Activated CD8-positive, alpha-beta memory T cell treated with anti-CD3 and anti-CD28 coated beads, Interleukin-2, amount 50 U/mL, for 4 hours (primary cell): ENCODE measurements at places on chromosomes 12 and 14.

DNA sequence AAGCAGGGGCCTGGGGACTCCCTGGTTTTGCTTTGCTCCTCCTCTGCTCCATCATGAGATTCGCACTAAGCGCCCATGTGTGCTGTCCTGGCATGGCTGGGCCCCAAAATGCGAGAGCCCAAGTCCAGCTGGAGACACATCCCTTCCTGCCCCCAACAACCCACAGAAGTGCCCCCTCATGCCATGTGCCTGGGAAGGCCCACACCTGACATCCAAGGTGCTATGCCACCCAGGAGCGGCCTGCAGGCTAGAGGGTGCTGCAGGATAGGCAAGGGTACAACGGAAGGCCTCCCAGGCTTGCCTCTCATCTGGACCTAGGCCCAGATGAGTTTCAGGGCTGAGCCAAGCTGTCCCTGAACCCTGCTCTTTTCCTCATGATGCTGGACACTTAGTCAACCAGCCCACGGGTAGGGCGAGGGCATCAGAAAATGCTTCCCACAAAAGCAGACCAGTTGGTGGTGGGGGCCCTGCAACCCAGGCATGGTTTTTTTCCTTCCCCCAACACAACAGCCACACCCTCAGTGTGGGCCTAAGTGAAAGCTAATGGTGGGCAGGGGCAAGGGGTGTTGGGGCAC, 13.2 kb upstream of the KRT80 start:
- no peak for DNase-seq

DNA sequence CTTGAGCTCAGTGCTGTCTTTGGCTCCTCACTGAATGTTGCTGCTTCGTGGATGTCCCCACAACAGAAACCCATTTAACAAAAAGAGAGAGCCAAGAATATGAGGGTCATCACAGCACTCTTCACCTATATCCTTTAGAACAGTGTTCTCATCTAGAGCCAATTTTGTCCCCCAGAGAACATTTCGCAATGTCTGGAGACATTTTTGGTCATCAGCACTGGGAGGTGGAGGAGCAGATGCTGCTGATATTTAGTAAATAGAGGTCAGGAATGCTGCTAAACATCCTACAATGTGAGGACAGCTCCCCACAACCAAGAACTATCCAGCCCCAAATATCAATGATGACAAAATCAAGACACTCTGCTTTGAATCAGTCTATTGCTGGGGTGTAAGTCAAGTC, 92.5 kb downstream of the BBS10 start:
- DNase-seq = no peak

DNA sequence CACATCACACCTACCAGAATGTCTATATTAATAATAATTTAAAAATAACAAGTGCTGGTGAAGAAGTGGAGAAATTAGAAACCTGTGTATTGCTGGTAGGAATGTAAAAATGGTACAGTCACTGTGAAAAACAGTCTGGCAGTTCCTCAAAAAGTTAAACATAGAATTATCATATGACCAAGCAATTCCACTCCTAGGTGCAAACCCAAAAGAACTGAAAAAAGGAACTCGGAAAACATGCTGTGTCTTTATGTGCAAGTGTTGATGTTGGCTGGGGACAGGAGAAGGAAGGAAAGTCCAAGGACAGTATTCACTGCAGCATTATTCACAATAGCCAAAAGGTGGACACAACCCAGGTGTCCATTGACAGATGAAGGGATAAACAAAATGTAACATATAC, 146.5 kb downstream of the TTC7B start:
- no peak for DNase-seq

- DNase-seq = no peak
Measured at GRCh38 chr14:62736048-62737043, 308.9 kb downstream of the KCNH5 start.

DNA sequence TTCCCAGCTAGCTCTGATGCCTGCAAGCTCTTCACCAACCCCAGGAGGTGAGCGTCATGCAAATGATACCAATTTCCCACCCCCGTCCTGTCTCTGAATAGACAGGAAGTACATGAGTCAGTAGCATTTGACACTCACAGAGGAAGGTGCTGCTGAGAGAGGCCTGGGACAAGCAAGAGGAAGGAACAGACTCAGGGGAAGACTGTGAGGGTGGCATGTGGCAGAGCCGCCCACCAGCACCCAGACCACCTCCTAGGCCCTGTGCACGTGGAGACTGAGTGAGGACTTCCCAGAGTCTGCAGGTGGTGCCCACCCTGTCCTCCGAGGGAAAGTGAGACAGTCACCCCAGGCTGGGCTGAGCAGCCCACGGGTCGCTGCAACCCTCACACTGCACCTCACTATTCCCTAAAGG, 199.5 kb upstream of the SFSWAP start:
- DNase-seq = peak; percentile 43

DNA sequence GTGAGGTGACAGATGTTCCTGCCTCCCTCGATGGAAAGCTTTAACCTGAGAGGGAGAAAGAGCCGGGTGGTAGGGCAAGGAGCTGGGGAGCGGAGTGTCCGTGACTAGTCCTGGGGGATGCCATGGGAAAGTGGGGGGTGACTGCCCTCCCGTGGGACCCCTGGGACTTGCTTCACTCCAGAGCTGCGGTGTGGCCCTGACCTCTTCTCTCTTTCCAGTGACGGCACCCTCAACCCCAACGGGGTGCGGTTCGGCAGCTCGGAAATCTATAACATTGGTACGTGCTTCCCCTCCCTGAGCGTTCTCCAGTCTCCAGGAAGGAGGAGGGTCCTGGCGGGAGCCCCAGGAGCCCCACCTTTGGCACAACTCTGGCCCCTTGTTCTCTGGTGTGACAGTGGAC, 69.3 kb downstream of the AACS start:
- no peak for DNase-seq

DNA sequence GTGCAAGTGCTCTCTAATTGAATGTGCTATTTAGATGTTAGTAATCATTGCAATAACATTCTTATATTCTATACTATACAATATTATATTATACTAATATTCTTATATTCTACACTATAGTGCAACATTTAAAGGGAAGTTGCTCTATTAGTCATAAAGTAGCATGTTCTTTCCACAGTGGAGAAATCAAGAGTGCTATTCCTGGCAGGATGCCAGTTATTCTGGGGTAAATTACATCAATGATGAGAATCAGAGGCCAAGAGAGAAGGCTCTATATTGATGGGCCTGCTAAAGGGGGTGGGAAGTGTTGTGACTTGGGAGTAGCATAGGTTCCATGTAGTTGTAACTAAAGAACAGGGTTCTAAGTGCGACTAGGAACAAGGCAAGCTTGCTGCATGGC, 121.5 kb downstream of the SLC15A5 start:
- DNase-seq = no peak

DNA sequence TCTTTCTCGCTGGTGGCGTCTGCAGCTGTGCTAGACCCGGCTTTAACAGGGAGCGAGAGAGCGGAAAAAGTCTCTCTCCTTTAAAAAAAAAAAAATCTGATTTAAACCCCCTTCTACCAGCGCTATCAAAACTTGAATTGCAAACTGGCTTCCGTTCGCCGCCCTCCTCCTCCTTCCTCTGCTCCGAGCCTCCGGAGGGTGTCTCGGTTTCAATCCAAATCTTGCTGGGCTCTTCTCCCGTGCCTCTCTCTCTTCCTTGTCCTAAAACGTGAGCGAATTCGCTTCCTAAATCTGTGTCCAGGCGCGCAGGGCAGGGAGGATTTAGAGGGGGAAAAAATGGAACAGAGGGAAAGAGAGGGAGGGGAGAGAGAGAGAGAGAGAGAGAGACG, 272 bp downstream of the TBX3 start:
- DNase-seq = no peak

DNA sequence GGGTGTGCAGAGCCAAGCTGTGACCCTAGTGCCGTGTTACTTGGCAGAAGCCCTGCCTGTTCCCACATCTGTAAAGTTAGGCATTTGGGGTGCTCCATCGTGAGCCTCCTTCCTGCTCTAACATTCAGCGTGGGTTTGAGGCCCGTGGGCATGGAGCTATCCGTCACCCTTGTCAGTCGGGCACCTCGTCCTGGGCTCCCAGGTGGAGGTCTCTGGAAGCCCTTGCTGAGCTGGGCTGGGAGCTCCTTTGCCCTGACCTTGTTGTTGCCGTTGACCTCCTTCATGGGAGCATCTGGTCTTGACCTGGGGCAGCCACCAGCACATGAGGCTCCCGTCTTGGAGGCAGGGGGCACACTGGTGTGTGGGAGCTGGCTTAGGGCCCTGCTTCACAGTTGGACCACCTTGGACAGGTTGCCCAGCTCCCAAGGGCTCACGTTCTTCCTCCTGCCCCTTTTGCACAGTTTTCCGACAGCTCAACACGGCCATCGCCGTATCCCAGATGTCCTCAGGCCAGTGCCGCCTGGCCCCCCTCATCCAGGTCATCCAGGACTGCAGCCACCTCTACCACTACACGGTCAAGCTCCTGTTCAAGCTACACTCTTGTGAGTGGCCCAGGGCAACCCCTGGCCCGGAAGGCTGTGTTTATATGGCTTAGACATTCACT, 18.5 kb downstream of the HIP1R start:
- DNase-seq = no peak

DNA sequence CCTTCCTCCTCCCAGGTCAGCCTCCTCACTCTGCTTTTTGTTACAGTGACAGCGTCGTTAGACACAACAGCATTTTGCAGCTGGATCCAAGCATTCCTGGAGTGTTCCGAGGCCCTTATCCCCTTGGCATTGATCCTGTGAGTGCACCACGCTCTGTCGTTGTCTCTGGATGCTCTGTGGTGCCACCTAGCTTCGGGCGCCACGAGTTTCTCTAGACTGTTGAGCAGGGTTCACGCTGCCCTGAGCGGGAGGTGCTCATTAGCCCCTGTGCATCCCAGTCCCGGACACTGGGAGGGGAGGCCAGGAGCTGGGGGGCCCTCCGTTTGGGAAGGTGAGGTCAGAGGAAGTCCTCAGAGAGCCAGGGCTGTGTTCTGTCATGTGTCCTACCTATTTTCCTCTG, 17.3 kb upstream of the DNAH10 start:
- DNase-seq = no peak

GRCh38 chr14:55789406-55789805, 209.4 kb downstream of the KTN1 start:
- DNase-seq = no peak

DNA sequence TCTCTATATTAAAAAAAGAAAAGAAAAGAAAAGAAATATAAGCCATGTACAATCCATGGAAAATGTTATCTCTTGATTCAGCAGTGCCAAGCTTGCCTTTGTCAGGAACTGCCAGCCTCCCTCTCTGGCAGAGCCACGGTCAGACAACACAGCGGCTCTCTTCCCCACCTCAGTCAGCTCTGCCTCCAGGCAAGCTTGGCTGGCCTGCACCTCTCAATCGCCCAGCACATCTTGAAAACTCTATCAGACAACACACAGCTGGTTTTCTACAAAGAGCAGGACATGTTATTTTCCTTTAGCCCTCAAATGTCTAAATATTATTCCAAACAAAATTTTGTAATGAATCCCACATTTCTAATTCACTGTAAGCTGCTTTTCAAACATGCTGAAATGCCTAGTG, 20.0 kb upstream of the GCH1 start:
- no peak for DNase-seq

DNA sequence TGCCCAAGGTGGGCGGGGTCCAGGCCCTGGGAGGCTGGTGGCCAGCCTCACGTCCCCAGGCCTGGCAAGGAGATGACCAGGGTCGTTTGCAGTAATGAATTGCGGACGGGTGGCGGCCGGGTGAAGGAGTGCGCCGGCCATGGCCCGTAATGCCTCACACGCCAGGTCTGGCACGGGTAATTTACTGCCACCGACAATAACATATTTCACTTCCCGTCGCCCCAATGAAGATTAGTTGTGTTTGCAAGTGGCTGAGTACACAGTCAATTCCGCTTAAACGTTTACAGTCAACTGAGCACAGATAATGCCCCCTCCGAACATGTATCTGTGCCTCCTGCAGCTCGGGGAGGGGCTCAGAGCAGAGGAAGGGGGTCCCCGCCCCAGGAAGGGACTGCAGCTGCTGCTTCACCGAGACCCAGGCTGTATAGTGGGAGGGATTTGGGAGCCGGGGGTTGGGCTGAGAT, 48.3 kb downstream of the MVK start:
- no peak for DNase-seq

GRCh38 chr12:39616666-39617065, 2.9 kb downstream of the ABCD2 start:
- no peak for DNase-seq

- DNase-seq = no peak
Measured at GRCh38 chr12:113149361-113150150, at the start of gene CFAP73. Gene CFAP73 (plus strand): TSS chr12:113149724. CDS start chr12:113149858, 134 bp downstream.

GRCh38 chr14:106107703-106108102, 581.3 kb downstream of the TMEM121 start:
- no peak for DNase-seq

DNA sequence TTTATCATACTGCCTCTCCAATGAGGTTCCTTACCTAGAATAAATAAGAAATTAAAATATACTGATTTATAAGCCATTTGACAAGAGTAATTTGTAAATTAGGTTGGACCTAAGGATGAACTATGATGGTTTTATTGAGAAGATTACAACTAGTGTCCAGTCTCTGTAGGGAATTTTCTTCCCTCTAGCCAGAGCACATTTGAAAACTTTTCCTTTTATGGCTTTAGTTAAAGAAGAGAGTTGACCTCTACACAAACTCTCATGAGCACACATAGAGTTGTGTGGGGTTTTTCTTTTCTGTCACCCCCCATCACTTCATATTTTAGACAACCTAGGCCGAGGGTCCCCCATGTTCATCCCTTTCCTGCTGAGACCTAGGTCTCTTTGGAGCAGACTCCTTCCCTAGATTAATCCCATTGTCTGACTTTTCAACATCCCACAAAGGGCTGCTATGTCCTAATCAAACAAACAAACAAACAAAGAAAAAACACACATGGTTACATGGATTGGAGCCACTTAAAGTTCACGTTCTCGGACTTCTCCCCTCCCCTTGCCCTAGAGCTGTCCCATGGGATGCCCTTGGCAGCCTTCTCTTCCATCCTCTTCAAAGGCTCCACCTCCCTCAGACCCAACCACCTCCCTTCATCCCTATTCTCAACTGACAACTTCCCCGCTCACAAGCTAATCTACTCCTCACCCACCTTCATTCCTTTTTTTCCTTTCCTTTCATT, 40.7 kb downstream of the GPR135 start:
- DNase-seq = no peak

GRCh38 chr12:94080341-94081009, 67.9 kb upstream of the PLXNC1 start:
- no peak for DNase-seq

GRCh38 chr12:129069886-129070285, 216.6 kb downstream of the GLT1D1 start:
- DNase-seq = no peak

- DNase-seq = no peak
Measured at GRCh38 chr12:26195250-26195640, at the start of gene SSPN. Gene SSPN (plus strand): TSS chr12:26195573. CDS start chr12:26195673, 100 bp downstream.

GRCh38 chr14:101226265-101226602, 322.7 kb upstream of the RTL1 start:
- no peak for DNase-seq

GRCh38 chr12:45504316-45505010, 225.0 kb upstream of the ARID2 start:
- no peak for DNase-seq

- DNase-seq = no peak
Measured at GRCh38 chr14:62468946-62469345, 576.3 kb downstream of the KCNH5 start.

GRCh38 chr14:69855180-69855832, 23.9 kb upstream of the SMOC1 start:
- no peak for DNase-seq
